ENCODE measurements at places on chromosomes 11 and 22. TPM values are rescaled to one million over a fixed set of nuclear protein-coding genes. Genes with fewer than 3 reads are reported as not detected.

DNA sequence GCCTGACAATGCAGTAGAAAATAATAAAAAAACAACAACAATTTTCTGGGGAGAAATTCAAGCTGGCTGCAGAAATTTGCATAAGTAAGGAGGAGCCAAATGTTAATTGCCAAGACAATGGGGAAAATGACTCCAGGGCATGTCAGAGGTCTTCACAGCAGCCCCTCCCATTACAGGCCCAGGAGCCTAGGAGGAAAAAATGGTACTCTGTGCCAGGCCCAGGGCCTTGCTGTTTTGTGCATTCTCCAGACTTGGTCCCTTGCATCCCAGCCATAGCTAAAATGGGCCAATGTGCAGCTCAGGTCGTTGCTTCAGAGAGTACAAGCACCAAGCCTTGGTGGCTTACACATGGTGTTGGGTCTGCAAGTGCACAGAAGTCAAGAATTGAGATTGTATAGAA is 45.5 kb downstream of the MS4A2 start:
- no peak for DNase-seq

Gene TMEM25
- total RNA-seq, result 2.4 TPM

DNA sequence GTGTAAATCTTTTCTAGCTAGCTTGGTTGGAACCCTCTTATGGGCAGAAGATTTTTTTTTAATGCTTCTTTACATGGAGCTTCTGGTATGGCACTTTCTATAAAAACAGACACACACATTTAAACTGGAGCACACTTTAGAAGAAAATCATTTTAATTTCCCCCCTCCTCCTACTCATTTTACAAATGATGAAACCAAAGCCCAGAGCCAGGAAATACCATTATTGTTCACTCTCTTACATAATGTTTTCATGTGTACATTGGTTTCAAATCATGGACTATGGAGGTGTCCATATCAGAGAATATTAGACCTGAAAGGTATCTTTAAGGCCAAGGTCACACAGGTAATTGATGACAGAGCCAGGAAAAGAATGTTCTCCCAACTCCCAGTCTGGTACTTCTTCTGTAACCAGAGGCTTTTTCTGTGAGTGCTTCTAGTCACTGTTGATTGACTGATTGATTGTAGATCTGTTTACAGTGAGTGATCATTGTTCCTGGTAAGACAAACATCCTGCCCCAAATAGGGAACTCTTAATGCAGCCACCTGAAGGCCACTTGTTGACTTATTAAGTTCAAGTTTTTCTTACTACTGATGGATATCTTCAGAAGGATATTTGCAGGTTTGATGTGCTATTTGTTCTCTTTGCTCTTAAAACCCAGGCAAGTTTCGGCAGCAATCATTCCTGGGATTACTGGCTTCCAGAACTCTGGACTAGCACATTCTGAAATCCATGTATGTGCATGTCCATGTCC is 26.8 kb upstream of the ME3 start:
- no peak for DNase-seq

Gene LRRN4CL
- 0.85 TPM for total RNA-seq

DNA sequence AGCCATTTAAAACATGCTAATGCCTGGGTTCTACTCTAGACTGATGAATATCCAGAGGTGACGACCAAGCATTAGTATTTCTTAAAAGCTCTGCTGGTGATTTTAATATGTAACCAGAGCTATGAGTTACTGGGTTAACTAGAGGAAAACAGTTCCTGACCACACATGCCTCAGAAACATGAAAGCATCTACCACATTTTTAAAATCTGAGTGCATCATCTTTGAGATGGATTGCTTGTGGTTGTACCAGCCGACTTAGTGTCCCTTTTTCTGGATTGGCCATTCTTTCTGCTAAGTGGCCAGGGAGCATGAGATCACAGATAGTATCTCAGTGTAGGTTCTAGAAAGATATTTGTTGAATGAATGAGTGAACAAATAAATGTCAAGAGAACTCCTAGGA is 152.4 kb downstream of the NTM start:
- DNase-seq, result no peak

Gene CRYBA4
- total RNA-seq, result not detected

GRCh38 chr22:36008565-36008964 is 20.1 kb downstream of the RBFOX2 start:
- DNase-seq, result no peak

Gene OR52N4
- total RNA-seq, result not detected

All from SJSA1 (cell line).